ENCODE measurements at places on chromosomes 7 and 10. TPM values are rescaled to one million over a fixed set of nuclear protein-coding genes. Genes with fewer than 3 reads are reported as not detected.

DNA sequence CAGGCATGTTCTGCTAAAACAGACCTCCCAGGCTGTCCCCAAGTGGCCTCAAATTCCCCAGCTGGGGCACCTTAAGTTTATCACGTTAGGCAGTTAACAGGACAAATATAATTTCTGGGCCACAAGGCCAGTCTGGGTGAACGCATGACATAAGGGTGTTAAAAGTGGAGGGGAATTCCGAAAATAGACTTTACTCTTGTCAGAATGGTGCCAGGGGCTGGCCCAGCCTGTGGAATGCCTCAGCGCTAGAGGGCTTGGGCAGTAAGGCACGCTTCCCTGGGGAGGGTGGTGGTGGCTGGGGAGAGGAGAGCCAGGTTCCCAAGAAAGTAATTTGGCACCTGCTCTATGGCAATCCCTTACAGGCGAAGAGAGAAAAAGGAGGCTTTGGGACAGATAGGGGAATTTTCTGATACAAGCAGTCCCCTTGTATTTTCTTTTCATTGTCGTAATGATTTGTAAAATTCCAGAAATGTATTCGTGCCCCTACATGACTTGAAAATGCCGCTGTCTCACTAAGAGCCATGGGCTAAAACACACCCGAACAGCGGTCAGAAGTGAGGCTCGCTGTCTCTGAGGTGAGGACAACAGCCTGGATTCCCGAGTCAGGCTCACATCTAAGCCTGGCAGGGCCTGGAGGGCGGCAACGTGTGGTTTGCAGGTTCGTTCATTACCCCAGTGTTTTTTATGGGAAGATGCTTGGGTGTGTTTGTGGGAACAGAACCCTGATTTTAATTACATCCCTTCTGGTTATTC, 463.2 kb upstream of the GALNT17 start:
- DNase-seq: no peak

DNA sequence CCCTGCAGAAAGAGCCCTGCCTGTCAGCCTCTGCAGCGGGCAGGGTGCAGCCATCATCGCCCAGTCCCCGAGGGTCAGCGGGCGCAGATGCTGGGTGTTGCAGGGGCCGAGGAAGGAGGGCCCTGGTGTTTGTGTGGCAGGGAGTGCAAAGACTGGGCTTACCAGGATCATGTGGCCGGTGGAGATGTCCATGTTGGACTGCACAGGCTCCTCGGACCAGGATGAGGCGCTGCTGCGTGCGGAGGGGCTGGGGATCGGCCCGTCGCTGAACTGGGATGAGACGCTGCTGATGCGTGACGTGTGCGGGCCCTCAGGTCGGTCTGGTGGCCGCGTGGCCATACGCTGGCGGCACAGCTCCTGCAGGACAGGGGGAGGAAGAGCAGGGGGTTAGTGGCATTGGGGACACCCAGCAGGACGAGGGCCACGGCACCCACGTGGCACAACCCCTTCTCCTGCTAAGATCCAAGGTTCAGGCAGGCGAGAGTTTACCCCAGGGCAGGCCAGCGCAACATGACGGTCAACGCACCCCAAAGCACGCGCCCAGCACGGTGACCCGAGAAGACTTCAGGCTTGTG, 319.5 kb downstream of the DNAJB6 start:
- no peak for DNase-seq

DNA sequence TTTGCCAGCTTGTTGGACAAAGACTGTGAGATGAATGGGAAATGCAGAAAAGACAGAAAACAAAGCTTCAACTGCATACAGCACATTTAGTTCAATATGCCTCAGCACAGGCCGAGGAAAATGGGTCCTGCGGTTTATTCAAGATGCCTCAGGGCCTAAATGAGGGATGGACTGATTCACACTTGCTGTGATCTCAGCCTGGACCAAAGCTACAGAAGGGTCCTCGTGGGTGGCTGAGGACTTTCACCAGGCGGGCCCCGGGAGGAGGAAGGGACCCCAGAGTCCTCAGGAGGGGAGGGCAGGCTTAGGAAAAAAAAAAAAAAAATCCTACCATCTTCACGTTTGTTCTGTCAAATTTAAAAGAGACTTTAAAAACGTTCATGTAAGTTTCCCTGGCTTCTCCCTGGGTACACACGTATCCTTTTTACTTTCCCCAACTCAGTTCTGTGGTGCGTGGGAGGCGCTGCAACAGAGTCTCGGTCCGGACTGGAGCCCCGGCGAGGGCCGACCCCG, 624 bp upstream of the ZNF783 start:
- DNase-seq: peak; percentile 52

The SEMA3E gene
- total RNA-seq: 4.1 TPM

DNA sequence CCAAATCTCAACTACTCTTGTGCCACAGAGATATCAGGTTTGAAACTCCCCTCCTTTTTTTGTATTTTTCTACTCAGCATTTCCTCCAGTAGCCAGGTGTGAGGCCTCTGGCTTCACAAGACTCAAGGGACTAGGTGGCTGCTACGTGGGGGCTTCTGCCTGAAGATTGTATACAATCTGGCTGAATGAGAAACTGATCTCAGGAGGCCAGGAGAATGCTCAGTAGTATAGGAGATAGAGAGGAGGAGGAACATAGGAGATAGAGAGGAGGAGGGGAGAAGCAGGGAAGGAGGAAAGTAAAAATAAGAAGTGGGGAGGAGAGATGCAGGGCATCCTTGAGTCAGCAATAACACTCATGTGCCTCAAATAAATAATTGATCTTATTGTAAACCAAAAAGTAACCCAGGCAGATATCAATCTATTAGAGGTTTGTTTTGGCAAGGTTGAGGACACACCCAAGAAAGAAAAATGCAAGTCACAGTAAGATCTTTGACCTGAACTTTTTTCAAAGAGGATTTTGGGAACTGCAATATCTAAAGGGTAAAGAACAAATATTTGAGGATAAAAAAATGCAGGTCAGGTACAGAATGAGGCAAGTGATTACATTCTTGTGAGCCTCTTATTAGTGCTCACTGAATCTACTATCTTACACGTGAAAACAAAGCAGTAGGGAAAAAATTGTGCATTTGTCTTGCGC, 36.8 kb downstream of the AKR1C8 start:
- DNase-seq: no peak

The MOGAT3 gene
- not detected for total RNA-seq
